ENCODE measurements at places on chromosomes 12 and 14.

- DNase-seq, result no peak
Observed at GRCh38 chr12:122072031-122072970, 6.3 kb upstream of the MLXIP start.

- DNase-seq, result no peak
Observed at GRCh38 chr12:68340404-68341270, 8.5 kb upstream of the MDM1 start.

GRCh38 chr12:56081393-56082347 is 1.7 kb downstream of the ERBB3 start:
- no peak for DNase-seq

GRCh38 chr12:114439261-114439683 is 33.3 kb upstream of the TBX5 start:
- DNase-seq, result no peak

DNA sequence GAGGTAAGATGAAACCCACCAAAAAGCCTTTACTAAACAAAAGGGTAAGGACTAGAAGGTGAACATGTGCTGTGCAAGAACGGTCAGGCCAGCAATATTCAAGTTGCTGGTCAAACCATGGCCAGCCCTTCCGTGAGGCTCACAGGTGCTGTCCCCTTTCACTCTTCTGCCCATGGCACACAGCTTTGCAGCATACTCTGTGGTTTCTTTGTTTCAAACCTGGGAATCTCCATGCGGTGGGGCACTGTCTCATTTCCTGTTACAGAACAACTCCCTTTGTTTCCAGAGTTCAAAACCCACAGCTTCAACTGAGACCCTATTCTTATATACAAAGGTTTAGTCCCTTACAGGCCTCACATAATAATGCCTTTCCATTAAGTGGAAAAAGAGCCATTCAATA is 1.7 kb upstream of the OVCH1 start:
- no peak for DNase-seq

GRCh38 chr14:45261209-45261608 is 8.2 kb upstream of the MIS18BP1 start:
- no peak for DNase-seq

GRCh38 chr14:44567997-44568396 is 60.9 kb upstream of the FSCB start:
- no peak for DNase-seq

- no peak for DNase-seq
Observed at GRCh38 chr12:58074259-58074658, 132.9 kb downstream of the ATP23 start.

GRCh38 chr12:15706010-15706676 is 83.0 kb downstream of the EPS8 start:
- DNase-seq, result no peak

- DNase-seq, result peak; percentile 45
Observed at GRCh38 chr14:89954070-89955021, at the start of gene EFCAB11. Gene EFCAB11, minus strand, starts transcription at chr14:89954730. Its CDS starts 70 bp downstream, at chr14:89954660.

DNA sequence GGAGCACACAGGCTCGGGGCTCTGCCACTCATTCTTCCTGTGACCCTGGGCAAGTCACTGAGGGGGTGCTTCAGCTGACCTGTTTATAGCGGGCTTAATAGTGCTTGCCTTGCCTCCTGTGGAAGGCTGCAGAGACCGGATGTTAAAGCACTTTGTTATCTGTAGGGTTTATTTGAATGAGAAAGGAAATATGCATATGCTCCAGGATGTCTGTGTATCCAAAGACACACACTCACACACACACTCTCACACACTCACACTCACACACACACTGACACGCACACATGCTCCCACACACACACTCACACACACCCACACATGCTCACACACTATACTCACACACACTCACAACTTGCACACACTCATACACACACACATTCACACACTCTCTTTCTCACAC is 56.1 kb upstream of the DDX11 start:
- no peak for DNase-seq

GRCh38 chr12:75853626-75854025 is 177.9 kb downstream of the PHLDA1 start:
- no peak for DNase-seq

DNA sequence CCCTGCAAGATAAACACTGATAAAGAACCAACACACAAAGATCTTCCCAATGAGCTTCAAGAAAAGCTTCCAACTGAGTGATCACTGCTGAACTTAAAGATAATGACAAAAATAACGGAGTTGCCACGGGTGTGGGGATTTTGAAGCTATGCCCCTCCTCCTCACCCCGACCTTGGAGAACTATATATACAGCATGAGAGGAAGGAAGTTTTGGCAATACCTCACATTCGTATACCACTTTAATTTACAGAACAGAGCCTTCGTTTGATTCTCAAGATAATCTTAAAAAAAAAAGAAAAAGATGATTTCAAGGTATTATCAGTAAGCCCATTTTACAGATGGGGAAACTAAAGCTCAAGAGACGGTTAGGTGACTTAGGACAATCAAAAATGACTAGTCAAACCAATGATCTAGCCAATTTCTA is 715 bp downstream of the NEK9 start:
- DNase-seq, result no peak

DNA sequence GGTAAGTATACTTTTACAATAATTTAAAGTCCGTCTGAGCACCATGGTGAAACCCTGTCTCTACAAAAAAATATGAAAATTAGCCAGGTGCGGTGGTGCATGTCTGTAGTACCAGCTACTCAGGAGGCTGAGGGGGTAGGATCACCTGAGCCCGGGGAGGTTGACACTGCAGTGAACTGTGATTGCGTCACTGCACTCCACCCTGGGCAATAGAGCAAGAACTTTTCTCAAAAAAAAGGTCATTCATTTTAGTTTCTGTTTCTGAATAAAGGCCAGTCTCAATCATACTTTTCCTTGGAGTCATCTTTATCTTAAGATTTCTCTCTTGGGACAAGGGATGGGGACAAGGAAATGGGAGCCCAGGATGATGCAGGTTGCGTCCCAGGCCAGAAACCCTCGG is 12.9 kb downstream of the ANKRD13A start:
- DNase-seq, result no peak

- DNase-seq, result no peak
Observed at GRCh38 chr12:77760271-77761025, 70.2 kb upstream of the NAV3 start.

GRCh38 chr14:61661471-61662400 is 33.6 kb upstream of the HIF1A start:
- no peak for DNase-seq

DNA sequence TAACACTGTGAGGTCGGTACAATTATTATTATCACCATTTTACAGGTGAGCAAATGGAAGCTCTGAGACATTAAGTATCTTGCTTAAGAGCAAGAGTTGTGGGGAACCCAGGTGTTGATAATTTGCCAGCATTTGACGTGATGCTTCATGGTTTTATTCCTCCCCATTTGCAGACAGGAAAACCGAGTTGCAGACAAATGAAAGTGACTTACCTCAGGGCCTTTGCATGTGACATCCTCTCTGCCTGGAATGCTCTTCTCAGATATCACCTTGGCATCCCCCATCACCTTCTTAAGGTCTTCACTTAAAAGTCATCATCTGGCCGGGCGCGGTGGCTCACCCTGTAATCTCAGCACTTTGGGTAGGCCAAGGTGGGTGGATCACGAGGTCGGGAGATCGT is 21.0 kb upstream of the P2RX7 start:
- no peak for DNase-seq

DNA sequence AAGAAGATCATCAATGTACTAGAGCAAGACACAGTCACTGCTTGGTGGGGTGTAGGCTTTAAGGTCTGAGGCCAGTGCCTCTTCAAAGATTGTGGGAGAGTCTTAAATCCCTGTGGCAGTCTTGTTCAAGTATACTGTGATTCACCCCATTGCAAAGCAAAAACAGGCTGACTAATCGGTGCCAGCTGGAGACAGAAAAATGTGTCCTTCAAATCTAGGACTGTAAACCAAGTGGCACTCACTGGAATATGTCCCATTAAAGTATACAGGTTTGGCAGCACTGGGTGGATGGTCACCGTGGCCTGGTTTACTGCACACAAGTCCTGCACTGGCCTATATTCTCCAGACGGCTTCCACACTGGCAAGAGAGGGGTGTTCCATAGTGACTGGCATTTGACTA is 1315.3 kb downstream of the TMEM121 start:
- DNase-seq, result no peak

DNA sequence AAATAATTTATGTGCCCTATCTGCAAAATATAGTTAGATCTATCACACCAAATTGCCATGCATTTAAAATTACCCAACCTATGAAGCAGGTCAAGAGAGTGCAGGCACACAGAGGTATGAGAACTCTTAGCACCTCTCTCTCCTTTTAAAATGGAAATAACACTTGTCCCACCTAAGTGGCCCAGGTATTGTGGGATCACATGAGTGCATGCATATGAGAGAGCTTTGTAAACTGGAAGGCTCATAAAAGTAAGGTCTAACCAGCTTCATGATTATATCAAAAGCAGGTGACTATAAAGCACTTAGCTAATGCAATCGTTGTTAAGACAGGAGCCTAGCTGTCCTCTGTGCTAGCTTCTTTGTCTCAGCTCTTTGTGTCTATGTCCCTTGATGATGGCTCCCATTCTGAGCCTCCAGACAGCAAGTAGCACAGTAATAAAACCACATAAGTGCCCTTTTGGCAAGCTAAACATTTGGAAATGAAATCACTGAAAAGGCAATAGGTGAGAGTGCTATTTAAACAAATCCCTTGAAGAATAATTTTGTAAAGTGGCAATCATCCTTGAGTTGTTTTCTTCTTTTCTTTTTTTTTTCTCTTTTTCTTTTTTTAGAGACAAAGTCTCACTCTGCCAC is 219.0 kb downstream of the NTF3 start:
- DNase-seq, result no peak

DNA sequence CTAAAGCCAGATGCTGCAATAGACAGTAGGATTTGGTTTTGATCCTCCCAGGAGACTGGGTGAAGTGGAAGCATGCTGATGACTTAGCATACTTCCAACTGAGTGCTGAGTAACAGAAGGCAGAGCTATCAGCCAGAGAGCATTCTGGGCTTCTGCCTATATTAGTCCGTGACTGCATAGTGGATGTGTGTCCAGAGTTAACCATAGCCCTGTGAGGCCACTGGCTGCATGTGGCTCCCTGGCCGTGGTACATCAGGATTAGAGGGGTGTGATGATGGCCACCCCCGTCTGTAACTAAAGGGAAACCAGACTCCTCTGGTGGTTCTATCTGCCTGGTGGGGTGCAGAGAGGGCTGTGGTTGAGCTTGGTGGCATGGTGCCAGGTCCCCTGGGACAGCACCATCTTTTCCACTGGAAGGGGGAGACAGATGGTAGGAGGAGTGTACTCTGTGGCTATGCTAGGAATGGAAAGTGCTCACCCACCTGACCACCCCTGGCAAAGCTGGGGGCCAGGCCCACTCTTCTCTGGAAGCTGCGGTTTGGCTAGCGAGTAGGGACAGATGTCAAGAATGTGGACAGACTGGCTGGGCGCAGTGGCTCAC is 27.4 kb downstream of the ABCD4 start:
- no peak for DNase-seq

DNA sequence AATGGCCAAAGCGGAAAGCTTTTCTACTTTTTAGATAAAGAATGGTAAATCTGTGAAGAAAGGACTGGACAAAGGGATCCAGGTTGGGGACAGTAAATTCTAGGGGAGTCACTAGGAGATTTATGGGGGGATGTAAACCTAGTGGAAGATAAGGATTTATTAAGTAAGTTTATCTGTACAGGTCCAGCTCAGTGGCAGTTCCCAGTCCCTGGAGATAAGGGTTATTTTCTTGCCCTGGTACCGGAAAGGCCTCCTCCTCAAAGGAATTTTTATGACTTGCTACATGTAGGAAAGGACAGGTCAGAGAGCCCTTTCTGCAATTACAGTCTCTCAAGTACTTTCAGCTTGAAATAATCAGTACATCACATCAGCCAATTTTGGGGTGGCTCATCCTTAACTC is 72.6 kb upstream of the BICD1 start:
- DNase-seq, result no peak

DNA sequence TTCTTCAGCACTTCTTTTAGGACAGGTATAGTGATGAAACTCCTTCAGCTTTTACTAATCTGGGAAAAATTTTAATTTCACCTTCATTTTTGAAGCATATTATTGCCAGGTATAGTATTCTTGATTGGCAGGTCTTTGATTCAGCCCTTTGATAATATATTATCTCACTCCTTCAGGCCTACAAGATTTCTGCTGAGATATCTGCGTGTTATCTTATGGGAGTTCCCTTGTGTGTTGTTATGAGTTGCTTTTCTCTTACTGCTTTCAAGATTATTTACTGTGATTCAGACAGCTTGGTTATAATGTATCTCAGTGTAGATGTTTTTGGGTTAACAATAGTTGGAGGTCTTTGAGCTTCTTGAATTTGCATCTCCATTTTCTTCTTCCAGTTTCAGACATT is 87.4 kb downstream of the ATF7IP start:
- no peak for DNase-seq

DNA sequence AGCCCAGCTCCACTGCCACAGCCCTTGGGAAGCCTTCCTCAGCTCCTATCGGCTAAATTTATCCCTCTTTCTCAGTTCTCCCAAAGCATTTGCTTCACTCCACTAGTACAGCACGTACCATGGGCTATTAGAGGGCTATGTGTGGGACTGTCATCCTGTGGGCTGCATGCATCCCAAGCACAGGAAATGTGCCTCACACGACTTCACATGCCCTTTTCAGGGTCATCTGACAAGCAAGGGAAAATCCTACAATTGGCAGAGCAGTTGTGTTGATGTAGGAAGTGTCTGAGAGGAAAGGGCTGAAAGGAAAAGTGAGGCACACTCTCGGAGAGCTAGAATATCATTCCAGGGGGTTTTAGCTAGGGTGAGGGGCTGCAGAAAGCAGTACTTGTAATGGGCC is 47.6 kb downstream of the NINJ2 start:
- no peak for DNase-seq

DNA sequence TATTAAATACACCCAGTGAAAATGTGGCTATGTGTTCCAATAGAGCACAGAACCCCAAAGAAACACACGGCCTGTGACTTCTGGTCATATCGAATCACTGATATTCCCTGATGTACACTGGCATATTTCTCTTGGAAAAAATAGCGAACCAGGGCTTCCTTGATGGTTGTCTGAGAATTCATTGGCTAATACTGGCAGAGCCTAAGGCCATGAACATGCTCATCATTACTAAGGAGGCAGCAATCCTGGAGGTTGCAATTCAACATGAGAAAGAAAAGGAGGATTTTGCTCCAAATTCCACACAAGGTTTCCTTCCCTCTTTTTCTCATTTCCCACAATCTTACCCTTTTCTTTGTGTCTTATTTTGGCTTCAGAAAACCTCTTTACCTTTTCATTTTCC is 212.9 kb upstream of the HMGA2 start:
- DNase-seq, result no peak

- no peak for DNase-seq
Observed at GRCh38 chr14:68247274-68247673, 427.7 kb downstream of the RAD51B start.

GRCh38 chr12:102379346-102380162 is 100.8 kb downstream of the IGF1 start:
- no peak for DNase-seq
